ENCODE measurements at places on chromosomes 7 and 10.

GRCh38 chr7:148442141-148442655 lies 148.4 kb upstream of the C7orf33 start:
- DNase-seq: no peak

- DNase-seq: no peak
These were observed at the start of gene C1QL3 for GRCh38 chr10:16521311-16522016. Gene C1QL3, minus strand, starts transcription at chr10:16521879. Its CDS starts 814 bp downstream, at chr10:16521065.

DNA sequence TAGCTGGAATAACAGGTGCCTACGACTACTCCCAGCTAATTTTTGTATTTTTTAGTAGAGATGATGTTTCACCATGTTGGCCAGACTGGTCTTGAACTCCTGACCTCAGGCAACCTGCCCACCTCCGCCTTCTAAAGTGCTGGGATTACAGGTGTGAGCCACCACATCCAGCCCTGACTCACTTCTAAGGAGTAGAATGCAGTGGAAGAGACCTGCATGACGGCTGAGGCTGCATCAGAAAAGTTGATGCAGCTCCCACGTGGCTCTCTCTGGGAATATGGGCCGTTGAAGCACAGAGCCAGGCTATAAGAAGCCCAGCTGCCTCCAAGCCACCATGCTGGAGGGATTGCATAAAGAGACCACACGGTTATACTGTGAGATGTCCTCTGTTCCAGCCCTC lies 21.6 kb upstream of the ASL start:
- no peak for DNase-seq

DNA sequence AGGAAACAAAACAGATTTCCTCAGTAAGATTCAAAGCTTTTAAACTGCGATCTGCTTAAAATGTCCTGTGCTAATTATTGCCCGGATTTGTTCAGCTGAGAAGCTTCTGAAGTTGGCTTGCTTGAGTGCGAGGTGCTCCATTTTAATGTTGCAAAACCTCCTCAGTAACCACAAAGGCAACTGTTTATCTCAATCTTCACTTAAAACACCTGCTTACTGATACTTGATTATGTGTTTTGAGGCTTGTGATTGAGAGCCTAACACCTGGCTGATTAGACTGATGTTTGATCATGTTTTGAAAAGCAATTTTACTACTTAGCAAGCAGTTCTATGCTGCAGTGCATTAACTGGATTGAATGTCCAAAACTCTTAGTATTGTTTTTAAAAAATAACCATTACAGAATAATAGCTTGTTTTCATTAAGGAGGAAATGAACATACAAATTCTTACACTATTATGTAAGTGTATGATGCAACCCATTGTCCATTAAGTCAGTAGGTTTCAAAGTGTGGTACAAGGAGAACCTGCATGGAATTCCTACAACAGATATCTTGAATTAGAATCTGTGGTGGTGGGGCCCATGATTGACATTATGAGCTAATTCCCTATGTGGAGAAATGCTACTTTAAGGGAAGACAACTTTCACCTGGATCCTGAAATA lies 96.9 kb upstream of the FAM180A start:
- no peak for DNase-seq

GRCh38 chr10:79142522-79143309 lies 74.0 kb downstream of the ZMIZ1 start:
- DNase-seq: no peak

DNA sequence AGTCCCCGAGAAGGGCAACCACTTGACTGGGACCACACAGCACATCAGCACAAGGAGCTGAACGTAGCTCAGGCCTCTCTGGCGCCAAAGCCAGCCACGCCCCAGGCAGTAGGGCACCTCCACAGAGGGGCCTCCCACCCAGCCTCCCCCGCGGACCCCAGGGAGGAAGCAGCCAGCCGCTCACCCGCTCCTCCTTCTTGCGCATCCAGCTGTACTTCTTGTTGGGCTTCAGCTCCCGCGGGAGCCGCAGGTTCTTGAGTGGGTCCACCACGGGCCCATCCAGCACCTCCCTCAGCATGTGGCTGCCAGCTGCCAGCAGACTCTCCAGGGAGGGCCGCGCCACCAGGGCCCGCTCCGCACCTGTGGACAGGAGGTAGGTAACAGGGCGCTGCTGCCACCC lies 61.2 kb downstream of the TNRC18 start:
- no peak for DNase-seq

GRCh38 chr7:12670000-12670729 lies 17.3 kb upstream of the ARL4A start:
- DNase-seq: no peak

- DNase-seq: no peak
These were observed 45.6 kb downstream of the TPST1 start for GRCh38 chr7:66250711-66251110.

- DNase-seq: no peak
These were observed 232.6 kb upstream of the FERD3L start for GRCh38 chr7:19377611-19378344.
